NCI-H2081 treated with DMSO at 0.1 percent for 48 hours (cell line): ENCODE measurements at places on chromosomes 1 and 21.

- DNase-seq = no peak
These were observed 17.0 kb downstream of the TFF3 start for GRCh38 chr21:42298237-42298636.

- DNase-seq = no peak
These were observed 6.6 kb downstream of the UBR4 start for GRCh38 chr1:19203440-19203839.

DNA sequence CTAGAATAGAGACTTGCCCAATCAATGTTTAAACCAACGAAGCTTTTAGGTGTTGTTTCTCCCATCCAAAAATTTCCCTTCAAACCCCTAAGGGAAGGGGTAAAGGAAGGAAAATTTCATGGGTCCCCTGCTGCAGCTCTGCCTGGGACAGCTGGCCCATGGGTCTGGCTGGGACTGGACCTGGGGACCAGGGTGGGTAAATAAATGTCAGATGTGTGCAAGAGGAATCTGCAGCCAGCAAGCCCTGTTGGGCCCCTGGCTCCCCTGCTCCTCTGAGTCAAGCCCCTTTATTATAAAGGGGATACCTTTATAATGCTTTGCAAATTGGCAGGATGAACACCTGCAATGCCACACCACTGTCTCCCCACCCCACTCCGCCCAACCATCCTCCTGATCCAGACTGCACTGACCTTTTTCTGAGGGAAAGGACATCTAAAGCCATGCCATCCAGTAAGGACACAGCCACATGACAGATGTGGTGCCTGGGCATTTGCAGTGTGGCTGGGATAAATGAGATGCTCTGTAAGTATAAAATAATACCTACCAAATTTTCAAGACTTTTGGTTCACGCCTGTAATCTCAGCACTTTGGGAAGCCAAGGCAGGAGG is 1.9 kb upstream of the TMEM125 start:
- DNase-seq = no peak

DNA sequence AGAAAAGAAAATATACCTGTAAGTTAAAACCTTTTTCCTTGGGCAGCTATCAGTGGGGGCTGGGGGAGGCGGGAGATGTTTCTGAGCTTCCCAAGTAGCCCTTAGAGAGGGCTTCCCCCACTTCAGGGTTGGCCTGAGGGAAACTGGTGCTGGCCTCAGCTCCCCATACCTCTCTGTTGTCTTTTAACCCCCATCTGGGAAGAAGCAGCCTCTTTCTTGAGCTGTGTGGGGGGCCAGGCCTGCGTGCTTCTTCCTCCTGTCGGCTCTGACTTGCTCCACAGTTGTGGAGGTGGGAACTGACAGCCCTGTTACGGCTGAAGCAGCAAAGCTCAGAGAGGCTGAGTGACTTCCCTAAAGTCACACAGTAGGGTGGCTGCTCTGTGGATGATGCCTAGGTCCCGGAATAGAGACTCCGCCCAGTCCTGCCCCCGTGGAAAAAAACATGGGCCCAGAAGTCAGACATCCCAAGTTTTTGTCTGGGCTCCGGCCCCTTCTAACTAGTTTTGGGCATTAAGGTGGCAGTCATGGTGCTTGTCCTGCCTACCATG is 55.2 kb downstream of the ATP5PO start:
- no peak for DNase-seq

DNA sequence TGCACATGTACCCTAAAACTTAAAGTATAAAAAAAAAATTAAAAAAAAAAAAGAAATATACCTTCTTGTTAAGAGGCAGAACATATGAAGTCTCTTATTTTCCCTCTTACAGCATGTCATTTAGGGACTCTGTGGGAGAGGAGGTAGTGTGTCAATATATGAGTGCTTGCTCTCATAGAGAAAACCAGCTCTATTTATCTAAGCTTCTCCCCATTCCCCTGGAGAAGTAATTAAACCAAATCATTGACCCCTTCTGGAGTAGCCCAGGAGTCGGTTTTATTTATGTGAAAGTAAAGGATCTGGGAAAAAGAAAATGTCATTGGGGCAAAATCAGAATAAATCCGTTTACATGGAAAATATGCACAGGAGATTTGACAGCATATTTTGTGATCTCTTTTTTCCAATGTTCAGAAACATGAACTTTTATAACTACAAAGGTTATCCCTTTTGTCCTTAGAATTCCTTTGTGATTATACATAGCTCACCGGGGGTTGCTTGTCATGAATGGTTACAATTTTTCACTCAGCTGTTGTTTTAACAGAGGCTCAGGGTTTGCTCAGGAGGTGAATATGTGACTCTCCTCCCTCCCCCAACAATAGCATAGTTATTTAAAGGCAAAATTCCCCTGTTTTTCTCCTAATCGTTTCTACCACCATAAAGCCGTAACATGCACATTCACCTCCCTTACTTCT is 114.5 kb upstream of the C1orf21 start:
- DNase-seq = no peak

DNA sequence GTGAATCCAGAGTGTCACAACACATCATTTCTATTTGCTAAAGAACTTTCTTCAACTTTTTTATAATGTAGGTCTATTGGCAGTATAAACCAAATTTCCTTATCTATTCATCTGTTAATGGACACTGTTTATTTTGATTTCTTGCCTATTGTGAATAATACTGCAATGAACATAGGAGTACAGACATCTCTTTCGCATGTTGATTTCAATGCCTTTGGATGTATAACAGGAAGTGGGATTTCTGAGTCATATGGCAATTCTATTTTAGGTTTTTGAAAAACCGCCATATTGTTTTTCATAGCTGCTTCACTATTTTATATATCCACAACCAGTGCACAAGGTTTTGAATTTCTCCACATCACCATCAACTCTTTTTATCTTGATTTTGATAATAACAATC is 198.7 kb downstream of the KCNT2 start:
- DNase-seq = no peak

DNA sequence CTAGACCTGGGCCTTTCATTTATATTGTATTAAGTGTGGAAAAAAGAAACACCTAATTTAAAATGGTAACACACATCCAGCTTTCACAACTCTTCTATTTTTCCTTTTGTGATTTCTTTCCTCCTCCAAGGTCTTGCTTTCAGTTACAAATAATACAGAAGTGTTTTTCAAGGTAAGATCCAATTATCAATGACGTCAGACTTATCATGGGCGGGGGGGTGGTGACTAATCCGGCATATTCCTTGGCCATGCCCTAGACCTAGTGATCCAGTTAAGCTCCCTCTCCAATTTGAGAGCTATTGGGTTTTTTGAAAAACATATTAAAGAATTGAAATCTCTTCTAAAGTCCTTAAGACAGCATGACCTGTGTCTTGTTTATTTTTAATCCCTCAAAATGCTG is 669.9 kb upstream of the NR5A2 start:
- no peak for DNase-seq

GRCh38 chr1:29793101-29793546 is 556.8 kb downstream of the PTPRU start:
- DNase-seq = peak; percentile 19

DNA sequence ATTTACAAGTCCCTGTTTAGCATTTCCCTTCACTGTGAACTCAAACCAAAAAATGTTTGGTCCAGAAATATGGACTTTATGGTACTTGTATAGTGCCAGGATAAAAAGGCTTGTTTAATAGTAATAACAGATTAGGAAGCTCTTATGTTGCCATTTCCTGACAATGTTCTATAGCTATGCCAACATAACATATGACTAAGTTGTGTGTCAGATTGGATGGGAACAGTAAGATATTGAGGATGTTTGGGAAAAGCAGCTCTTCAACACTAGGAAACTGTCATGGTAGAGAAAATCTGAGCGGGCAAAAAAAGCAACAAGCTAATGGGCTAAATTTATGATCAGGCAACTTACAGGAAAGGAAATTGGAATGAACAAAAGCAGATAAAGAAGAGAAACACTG is 287.1 kb upstream of the ADGRL4 start:
- no peak for DNase-seq

- no peak for DNase-seq
These were observed 127.7 kb downstream of the NAV1 start for GRCh38 chr1:201666645-201667044.

DNA sequence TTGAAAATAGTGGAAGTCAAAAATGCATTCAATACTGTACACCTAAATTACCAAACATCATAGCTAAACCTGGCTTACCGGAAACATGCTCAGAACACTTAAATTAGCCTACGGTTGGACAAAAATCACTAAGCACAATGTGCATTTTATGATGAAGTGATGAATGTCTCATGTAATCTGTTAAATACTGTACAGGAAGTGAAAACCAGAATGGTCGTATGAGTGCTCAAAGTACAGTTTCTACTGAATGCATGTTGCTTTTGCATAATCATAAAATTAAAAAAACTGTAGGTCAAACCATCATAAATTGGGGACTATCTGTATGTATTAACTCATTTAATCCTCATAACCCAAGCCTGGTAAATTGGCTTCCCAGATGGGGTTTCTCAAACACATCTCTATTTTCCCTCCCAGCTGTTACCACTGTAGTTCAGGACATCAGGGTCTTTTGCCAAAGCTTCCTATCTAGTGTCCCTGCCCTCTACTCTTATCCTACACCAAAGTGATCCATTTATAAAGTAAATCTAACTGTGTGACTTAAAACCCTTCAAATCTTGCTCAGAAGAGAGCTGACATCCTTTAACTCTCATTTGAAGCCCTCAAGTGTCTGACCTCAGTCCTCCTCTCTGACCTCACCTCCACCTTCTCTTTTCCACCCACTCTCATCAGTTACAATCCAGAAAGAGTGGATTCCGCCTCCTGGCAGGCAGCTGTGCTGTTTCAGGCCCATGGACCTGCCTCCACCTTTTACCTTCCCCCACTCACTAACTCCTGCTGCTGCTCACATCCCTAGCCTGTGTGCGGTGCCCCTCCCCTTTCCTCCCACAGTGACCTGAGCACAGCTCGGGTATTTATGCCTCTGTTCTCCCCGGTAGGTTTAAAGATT is 356.4 kb upstream of the ST6GALNAC5 start:
- no peak for DNase-seq

- no peak for DNase-seq
These were observed 575 bp downstream of the TRIM67 start for GRCh38 chr1:231162297-231162969.

DNA sequence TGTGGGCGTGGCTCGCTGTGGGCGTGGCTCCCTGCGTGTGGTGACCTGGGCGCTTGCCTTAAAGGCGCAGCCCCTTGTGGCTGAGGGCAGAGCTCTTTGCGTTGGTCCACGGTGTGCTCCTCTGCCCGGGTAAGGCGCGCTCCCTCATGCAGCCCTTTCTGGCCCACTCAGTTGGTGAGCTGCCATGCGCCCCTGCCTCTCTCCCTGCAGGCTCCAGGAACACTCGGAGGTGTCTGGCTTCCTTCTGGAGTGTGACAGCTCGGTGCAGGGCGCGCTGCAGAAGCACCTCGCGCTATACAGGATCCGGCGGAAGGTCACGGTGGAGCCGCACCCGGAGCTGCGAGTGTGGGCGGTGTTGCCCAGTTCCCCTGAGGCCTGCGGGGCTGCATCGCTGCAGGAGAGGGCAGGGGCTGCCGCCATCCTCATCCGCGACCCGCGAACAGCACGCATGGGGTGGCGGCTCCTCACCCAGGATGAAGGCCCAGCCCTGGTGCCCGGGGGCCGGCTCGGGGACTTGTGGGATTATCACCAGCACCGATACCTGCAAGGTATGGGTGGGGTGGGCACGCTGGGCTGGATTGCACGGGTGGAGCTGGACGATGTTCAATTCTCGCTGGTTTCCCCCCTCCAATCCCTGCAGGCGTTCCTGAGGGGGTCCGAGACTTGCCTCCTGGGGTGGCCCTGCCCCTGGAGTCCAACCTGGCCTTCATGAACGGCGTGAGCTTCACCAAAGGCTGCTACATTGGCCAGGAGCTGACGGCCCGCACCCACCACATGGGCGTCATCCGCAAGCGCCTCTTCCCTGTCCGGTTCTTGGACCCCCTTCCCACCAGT is 9.1 kb downstream of the IBA57 start:
- no peak for DNase-seq

DNA sequence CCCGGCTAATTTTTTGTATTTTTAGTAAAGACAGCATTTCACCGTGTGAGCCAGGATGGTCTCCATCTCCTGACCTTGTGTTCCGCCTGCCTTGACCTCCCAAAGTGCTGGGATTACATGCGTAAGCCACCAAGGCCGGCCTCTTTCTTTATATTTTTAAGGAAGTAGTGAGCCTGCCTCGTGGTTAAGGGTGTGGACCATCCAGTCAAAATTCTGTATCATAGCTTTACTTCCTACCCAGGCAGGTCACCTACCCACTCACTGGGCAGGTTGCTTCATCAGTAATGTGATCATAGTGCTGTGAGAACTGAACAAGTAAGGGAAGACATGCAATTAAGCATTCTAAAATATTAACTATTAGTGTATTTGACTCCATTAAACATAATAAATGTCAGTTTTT is 8.1 kb upstream of the ACOT7 start:
- DNase-seq = no peak

DNA sequence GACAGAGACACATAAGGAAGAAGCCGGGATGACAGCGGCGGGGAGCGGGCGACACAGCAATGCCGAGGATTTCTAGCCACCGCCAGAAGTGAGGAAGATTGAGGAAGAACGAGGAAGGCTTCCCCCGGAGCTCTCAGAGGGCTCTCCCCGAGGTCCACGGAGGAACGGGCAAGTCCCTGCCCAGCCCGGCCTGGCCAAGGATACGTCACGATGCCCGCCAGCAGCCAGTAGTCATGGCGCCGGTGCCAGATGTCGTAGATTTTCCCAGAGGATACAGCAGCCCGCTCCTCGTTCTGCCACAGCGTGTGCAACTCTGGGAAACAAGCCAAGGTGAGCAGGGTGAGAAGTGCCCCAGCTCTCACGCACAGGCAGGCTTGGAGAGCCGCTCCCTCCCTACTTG is 65.9 kb downstream of the KCNAB2 start:
- no peak for DNase-seq
